ENCODE measurements at places on chromosomes 2 and 18.

- DNase-seq = no peak
Measured at GRCh38 chr2:44686561-44686960, 254.9 kb upstream of the SIX3 start.

DNA sequence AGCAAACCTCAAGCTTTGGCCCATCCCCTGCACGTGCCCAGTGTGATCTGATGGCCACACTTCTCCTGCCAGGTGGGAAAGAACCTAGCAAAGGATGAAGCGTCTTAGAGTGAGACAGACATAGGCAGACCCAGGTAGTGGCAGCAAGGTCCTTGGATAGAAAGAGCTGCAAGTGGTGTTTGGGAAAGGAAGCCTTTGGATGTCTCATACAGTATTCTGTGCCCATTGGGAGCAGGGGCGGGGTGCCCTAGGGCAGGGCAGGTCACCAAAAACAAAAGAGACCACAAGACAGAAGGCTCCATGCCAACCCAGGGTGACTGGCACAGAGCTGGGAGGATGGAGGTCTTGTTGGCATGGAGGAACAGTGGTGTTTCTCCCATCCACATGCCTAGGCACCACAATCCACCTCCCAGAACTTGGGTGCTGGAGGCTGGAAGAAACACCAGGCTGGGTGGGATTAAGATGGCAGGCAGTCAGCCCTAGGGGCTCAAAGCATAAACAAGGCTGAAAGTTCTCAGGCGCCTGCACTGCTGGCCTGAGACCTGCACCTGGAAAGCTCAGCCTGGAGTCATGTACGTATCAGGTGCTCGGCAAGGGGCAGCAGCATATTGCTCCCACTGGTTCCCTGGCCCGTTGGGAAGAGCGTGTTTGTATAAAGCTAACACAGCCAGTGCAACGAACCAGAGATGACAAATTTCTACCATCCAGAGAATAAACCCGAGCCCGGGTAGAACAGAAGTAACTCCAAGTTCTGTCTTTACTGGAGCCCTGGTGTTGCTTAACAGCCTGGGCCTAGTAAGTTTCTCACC is 52.9 kb downstream of the CRACDL start:
- DNase-seq = no peak

DNA sequence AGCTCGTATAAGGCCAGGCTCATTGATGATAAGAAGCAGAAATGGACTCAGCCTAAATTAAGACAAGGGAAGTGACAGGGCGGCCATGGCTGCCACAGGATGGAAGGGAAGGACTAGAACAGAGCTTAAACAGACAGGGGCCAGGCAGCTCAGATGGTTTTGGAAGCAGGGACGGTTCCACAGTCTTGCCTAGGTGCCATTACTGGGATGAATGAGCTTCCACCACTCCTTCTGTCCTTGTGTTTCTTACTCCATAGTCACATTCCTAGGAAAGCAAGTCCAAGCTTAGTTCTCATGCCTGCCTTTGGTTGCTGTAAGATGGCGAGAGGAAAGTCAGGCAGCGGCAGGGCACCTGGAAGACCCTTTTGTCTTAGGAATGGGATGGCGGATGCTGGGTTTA is 11.9 kb downstream of the GNLY start:
- DNase-seq = no peak

DNA sequence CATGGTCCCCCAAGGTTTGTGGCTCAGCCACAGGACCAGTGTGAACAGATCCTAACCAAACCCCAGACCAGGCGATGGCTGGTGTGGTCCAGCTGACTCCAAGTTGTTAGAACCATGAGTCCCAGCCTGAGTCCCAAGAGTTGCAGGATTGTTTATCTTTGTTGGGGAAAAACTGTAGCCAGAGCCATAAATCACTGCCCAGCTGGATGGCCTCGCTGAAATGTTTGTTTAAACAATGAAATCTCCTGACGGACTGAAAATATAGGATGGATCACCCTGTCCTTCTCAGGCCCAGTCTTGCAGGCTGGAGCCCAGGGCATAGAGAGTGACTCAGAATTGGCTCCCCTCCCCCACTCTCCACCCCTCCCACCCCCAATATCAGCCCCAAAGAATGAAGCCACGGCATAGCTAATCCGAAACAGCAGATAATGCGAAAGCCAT is 36.4 kb downstream of the PKDCC start:
- no peak for DNase-seq

GRCh38 chr2:150428641-150429040 is 58.8 kb downstream of the RND3 start:
- DNase-seq = peak; percentile 83

- DNase-seq = no peak
Measured at GRCh38 chr2:167988296-167988695, 259.1 kb downstream of the STK39 start.

- DNase-seq = peak; percentile 32
Measured at GRCh38 chr2:15733867-15734673, 142.4 kb downstream of the DDX1 start.

- DNase-seq = no peak
Measured at GRCh38 chr2:72133721-72134407, 13.8 kb downstream of the CYP26B1 start.

- DNase-seq = no peak
Measured at GRCh38 chr18:31821545-31822171, 61.0 kb upstream of the SLC25A52 start.

GRCh38 chr2:15840148-15840547 is 100.2 kb upstream of the MYCN start:
- no peak for DNase-seq

GRCh38 chr18:34322365-34323289 is 97.9 kb upstream of the NOL4 start:
- DNase-seq = no peak
